ENCODE measurements at places on chromosomes 4 and X. TPM values are rescaled to one million over a fixed set of nuclear protein-coding genes. Genes with fewer than 3 reads are reported as not detected.

DNA sequence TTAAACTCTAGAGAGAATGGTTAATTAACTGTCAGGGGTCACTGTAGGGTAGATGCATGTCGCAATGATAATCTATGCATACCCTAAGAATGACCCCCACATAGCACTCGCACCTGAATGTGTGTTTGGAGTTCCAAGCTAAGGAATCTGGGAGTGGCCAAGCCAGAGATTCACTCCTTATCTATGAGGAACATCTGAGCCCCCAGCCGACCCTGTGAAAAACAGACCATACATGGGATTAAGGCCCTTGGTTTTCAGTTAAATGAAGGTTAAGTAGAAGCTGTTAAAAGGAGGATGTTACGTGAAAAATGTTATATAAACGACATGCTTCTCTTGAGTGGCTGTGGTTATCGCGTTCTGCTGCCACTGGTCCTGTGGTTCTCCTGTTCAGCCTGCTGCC is 147.2 kb downstream of the RELL1 start:
- H3K27me3 ChIP-seq: no peaks in the 10 kb centered on the region
- no peak for DNase-seq
- no peaks in the 10 kb centered on the region for H3K36me3 ChIP-seq
- H3K4me1 ChIP-seq: no peaks in the 10 kb centered on the region
- no peak overlapping the region for H3K27ac ChIP-seq
- H3K4me3 ChIP-seq: no peak overlapping the region

Gene WWC2
- polyA plus RNA-seq: 24.3 TPM

DNA sequence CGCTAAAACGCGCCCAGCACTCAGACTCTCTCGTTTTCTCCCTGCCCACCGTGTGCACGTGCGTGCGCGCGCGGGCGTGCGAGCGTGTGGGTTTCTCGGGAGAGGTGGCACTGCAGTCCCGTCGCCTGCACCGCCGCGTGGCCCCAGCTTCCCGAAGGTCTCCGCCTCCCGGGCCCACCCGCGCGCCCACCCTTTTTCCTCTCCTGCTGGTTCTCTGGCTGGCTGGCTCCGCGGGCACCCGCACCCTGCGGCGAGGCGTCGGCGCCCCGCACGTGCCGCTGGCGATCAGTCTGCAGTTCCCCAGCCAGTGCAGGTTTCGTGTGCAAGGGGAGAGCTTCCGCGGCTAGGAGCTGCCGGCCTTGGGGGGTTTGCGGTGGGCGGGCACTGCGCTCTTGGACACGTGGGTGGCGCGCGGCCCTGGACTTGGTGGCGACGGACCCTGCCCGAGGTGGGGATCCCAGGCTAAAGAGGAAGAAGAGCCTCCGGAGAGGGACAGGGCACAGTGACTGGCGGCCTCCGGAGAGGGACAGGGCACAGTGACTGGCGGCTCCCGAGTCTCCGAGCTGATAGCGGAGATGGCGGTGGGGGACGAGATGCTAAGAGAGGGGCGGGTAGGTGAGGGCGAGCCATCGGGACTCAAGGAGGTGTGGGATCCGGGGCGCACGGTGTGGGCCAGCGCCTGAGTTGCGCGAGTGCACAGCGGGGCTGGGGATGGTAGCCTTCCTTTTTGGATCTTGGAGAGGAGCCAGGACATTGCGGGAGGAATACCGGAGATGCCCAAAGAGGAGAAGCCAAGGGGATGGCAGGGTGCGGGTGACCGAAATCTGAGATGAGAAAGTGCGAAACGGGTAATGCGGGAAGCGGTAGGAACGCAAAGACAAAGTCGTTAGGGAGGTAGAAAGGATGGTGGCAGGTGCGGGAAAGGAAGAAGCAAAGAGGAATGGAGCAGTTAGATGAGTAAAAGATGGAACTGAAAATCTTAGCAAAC is at the start of gene FAM184B:
TSS of gene FAM184B (minus strand) at position 322 of the 988 bp plus-strand sequence. CDS start 322 bp downstream, outside the sequence.
- no peaks in the 10 kb centered on the region for H3K4me1 ChIP-seq
- no peak within 1 kb of the TSS for H3K27ac ChIP-seq
- peak within 1 kb of the TSS; percentile 29 for H3K4me3 ChIP-seq
- no peaks in the 10 kb centered on the region for H3K36me3 ChIP-seq

Gene PLAC8
- polyA plus RNA-seq: 1.9 TPM

GRCh38 chrX:34426334-34426733 is 230.8 kb downstream of the TMEM47 start:
- no peak overlapping the region for H3K27ac ChIP-seq
- peak; percentile 14 for DNase-seq
- H3K36me3 ChIP-seq: no peaks in the 10 kb centered on the region
- H3K4me1 ChIP-seq: peaks cover 13% of the 10 kb centered on the region
- H3K4me3 ChIP-seq: no peak overlapping the region
- H3K27me3 ChIP-seq: no peaks in the 10 kb centered on the region

Gene CASP6
- polyA plus RNA-seq: 45.6 TPM

- no peak overlapping the region for H3K27ac ChIP-seq
- no peaks in the 10 kb centered on the region for H3K27me3 ChIP-seq
- no peak overlapping the region for H3K4me3 ChIP-seq
Measured at GRCh38 chrX:52574416-52575275, 57.8 kb upstream of the XAGE1B start.

GRCh38 chr4:152935631-152936445 is at the start of gene FHDC1:
Gene FHDC1, plus strand, starts transcription at chr4:152936323. Its CDS starts 6,735 bp downstream, at chr4:152943058.
- H3K4me3 ChIP-seq: peak within 1 kb of the TSS; percentile 69
- DNase-seq: peak; percentile 69

DNA sequence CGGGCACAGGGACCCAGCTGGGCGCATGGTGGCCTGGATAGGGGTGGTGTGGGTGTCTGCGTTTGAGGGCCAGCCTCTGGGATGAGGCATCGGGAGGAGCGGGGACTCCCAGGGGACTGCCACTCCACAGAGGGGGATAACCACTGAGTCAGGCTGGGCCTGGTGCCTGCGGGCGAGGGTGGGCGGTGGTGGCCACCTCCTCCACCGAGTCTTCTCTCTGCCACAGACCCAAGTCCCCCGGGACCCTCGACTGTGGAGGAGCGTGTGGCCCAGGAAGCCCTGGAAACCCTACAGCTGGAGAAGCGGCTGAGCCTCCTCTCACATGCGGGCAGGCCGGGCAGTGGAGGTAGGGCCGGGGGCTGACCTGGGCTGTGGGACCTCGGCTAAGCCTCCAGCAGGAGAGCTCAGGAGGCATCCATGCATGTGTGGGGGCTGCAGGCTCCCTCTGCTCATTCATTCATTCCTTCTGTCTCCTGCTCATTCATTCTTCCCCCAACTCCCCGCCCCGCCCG is 26.4 kb downstream of the DOK7 start:
- no peak for DNase-seq
- H3K36me3 ChIP-seq: no peaks in the 10 kb centered on the region
- H3K27me3 ChIP-seq: peaks cover 7% of the 10 kb centered on the region
- no peak overlapping the region for H3K4me3 ChIP-seq
- H3K27ac ChIP-seq: no peak overlapping the region

Gene SRPK3
- polyA plus RNA-seq: 0.57 TPM

DNA sequence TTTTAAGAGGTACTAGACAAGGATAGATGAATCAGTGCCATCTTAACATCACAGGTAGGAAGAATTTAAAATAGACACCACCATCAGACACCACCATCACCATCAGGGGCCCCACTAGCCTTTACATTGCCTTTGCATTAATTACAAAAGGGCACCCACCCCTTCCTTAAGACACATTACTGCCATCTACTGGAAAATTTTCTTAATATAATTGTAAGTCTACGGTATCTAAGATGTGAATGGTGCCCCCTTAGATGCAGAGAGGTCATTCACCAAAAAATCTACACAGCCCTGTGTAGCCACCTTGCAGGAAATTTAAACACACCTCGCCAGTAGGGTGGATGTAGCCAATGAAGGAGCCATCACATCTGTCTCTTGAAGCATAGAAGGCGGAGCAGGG is 184.1 kb downstream of the MID1IP1 start:
- no peak overlapping the region for H3K27ac ChIP-seq
- no peaks in the 10 kb centered on the region for H3K27me3 ChIP-seq
- DNase-seq: peak; percentile 41
- H3K4me3 ChIP-seq: no peak overlapping the region
- no peaks in the 10 kb centered on the region for H3K4me1 ChIP-seq
- H3K36me3 ChIP-seq: no peaks in the 10 kb centered on the region

- peak within 1 kb of the TSS; percentile 62 for H3K27ac ChIP-seq
- H3K4me3 ChIP-seq: peak within 1 kb of the TSS; percentile 72
- DNase-seq: peak; percentile 32
- H3K27me3 ChIP-seq: no peaks in the 10 kb centered on the region
- no peaks in the 10 kb centered on the region for H3K4me1 ChIP-seq
- H3K36me3 ChIP-seq: no peaks in the 10 kb centered on the region
Measured at GRCh38 chrX:153598541-153599191, at the start of gene CCNQ. Gene CCNQ, minus strand, starts transcription at chrX:153599139. Its CDS starts 66 bp downstream, at chrX:153599073.

Gene SATL1
- polyA plus RNA-seq: 1.1 TPM

DNA sequence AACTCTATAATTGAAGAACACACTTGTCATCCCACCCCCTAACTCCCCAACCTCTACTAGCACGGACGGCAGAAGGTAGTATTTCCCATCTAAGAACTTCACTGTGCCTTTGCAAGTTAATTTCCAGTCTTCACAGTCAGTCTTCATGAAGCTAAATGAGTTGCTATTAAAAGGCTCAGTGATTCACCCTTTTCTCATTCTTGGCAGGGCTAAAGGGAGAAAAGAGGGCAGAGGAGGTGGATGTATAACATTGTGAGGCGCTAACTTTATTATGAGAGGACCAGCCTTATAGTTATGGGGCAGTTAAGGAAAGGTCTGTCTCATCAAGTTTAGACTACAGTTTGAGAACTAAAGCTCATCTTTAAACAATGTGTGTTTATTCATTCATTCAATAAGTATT is 161.0 kb upstream of the S100G start:
- no peaks in the 10 kb centered on the region for H3K27me3 ChIP-seq
- no peak overlapping the region for H3K27ac ChIP-seq
- no peak overlapping the region for H3K4me3 ChIP-seq
- H3K4me1 ChIP-seq: no peaks in the 10 kb centered on the region
- H3K36me3 ChIP-seq: no peaks in the 10 kb centered on the region
- DNase-seq: no peak

GRCh38 chr4:157727163-157727562 is 445.7 kb downstream of the GASK1B start:
- H3K27me3 ChIP-seq: no peaks in the 10 kb centered on the region
- H3K4me1 ChIP-seq: no peaks in the 10 kb centered on the region
- H3K36me3 ChIP-seq: no peaks in the 10 kb centered on the region
- no peak overlapping the region for H3K4me3 ChIP-seq

DNA sequence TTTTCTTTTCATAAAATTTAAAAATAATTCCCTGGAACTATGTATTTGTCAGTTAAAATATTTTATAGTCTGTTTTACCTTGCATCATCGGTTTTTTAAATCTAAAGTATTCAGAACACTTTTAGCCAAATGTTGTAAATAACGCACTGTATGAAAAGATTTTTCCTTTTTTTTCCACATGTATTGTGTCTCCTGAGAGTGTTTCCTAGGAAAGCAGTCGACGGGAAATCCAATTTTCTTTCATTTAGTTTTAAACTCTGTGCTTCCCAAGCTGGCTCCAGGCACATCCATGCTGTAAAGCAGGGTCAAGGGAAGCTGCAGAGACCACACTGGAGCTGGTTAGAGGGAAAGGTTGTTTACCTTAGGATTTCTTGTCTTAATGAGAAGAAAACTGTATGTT is 1724.3 kb upstream of the TENM3 start:
- H3K27me3 ChIP-seq: no peaks in the 10 kb centered on the region
- no peaks in the 10 kb centered on the region for H3K36me3 ChIP-seq
- no peak for DNase-seq
- no peak overlapping the region for H3K4me3 ChIP-seq

Gene AVPR2
- polyA plus RNA-seq: not detected

- peaks cover 10% of the 10 kb centered on the region for H3K27me3 ChIP-seq
- no peaks in the 10 kb centered on the region for H3K4me1 ChIP-seq
- peak; percentile 72 for DNase-seq
- no peak overlapping the region for H3K4me3 ChIP-seq
- no peak overlapping the region for H3K27ac ChIP-seq
Measured at GRCh38 chr4:6658597-6659075, 18.2 kb downstream of the MRFAP1 start.

Gene STATH
- not detected for polyA plus RNA-seq

Gene SLC6A14
- polyA plus RNA-seq: not detected

Gene PRPS2
- 7.5 TPM for polyA plus RNA-seq

Gene HTR2C
- polyA plus RNA-seq: 0.76 TPM

DNA sequence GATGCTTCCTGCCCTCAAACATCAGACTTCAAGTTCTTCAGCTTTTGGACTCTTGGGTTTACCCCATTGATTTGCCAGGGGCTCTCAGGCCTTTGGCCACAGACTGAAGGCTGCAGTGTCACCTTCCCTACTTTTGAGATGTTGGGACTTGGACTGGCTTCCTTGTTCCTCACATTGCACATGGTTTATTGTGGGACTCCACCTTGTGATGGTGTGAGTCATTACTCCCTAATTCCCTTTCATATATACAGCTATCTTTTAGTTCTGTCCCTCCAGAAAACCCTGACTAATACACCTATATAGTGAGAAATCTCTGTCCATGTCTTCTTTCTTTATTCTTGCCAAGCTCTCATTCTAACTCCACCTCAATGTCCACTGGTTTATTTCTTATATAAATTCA is 736.9 kb upstream of the HS3ST1 start:
- H3K4me1 ChIP-seq: no peaks in the 10 kb centered on the region
- no peak overlapping the region for H3K4me3 ChIP-seq
- no peak for DNase-seq
- no peak overlapping the region for H3K27ac ChIP-seq

GRCh38 chr4:52983563-52984303 is 121.6 kb downstream of the RASL11B start:
- H3K27ac ChIP-seq: no peak overlapping the region
- no peaks in the 10 kb centered on the region for H3K27me3 ChIP-seq
- no peaks in the 10 kb centered on the region for H3K36me3 ChIP-seq
